Globus pallidus (tissue), 1 donor: ENCODE measurements at places on chromosomes 6 and 20.

- peak; percentile 7 for DNase-seq
Observed at GRCh38 chr6:138719011-138719635, 54.4 kb upstream of the CCDC28A start.

DNA sequence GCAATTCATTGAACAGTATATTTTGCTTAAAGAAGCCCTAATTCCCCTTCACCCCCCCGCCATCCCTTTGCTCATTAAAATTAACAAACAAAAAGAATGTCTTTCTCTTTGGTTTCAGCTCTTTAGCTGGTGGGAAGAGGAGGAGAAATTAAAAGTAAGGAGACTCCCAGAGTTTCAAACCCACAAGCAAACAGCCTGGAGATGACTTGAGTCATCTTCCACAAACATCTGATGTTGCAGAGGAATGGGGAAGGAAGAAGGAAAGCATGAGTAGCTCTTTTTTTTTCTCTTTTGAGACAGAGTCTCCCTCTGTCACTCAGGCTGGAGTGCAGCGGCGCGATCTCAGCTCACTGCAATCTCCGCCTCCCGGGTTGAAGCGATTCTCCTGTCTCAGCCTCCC is 189.6 kb downstream of the ADAT2 start:
- no peak for DNase-seq

GRCh38 chr6:112560651-112561050 is 213.5 kb downstream of the RFPL4B start:
- DNase-seq: peak; percentile 24

- DNase-seq: no peak
Observed at GRCh38 chr6:53162606-53163005, 14.0 kb upstream of the GCM1 start.

- peak; percentile 93 for DNase-seq
Observed at GRCh38 chr6:46390153-46390876, 100.9 kb downstream of the RCAN2 start.

DNA sequence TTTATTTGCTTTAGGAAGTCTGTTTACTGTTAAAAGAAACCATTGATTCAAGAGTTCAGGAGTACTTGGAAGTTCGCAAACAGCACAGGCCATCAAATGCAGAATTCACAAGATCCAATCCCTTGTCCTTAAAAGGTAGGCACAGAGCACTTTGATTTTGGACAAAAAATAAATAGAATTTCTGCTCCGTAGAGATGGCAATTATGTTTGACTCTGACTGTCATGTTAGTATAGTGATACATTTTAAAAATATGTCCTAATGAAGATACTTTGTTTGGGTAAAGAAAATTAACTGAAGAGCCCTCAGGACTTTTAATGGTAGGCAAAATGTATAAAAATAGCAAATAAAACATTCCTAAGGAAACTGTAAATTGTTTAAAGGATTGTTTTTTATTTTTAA is 113.1 kb downstream of the JAG1 start:
- no peak for DNase-seq

DNA sequence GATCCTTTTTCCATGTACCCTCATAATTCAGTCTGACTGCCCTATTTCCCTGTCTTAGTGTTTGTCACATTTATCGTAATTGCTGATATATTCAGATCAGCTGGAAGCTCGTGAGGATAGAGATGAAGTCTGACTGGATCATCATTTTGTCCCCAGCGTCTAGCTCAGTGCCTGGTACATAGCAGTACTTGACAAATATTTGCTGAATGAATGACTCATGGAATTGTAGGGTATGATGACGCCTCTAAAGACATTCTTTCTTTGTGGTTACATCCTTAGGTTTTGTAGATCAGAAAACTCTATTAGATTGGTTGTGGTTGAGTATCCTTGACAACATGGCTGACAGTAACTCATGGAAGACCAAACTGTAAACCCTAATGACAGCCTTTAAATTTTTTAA is 68.9 kb downstream of the MTHFD1L start:
- no peak for DNase-seq
